ENCODE measurements at places on chromosomes 7 and 10. TPM values are rescaled to one million over a fixed set of nuclear protein-coding genes. Genes with fewer than 3 reads are reported as not detected.

DNA sequence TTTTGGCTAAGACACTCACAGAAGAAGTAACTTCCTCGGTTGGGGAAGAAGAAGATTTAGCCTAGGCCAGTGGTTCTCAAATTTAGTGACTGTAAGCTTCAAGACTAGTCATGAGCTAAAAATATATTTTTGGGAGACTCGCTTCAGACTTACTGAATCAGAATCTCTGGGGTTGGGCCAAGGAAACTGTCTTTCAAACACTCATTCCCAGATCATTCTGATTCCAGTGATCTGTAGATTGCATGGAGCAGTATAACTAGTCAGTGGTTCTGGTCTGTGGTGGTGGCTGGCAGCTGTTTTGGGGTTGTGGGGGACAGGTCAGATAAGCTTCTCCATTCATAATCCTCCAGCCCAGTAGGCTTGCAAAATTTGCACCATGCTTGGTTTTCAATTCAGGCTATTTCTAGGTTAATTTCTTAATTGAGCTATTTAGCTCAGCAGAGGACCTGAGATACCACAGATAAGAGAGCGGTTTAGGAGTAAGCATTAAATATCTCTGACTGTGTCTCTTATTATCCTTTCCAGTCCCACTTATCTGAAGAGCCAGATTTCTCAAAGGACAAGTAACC lies 3.8 kb upstream of the KAT6B start:
- peaks cover 31% of the 10 kb centered on the region for H3K4me1 ChIP-seq
- H3K4me3 ChIP-seq, result no peak overlapping the region
- no peaks in the 10 kb centered on the region for H3K27me3 ChIP-seq
- no peak for DNase-seq

GRCh38 chr10:19451356-19451755 lies 364.9 kb upstream of the PLXDC2 start:
- H3K36me3 ChIP-seq, result no peaks in the 10 kb centered on the region
- no peak overlapping the region for H3K27ac ChIP-seq
- no peak overlapping the region for H3K4me3 ChIP-seq
- H3K4me1 ChIP-seq, result no peaks in the 10 kb centered on the region
- DNase-seq, result no peak

DNA sequence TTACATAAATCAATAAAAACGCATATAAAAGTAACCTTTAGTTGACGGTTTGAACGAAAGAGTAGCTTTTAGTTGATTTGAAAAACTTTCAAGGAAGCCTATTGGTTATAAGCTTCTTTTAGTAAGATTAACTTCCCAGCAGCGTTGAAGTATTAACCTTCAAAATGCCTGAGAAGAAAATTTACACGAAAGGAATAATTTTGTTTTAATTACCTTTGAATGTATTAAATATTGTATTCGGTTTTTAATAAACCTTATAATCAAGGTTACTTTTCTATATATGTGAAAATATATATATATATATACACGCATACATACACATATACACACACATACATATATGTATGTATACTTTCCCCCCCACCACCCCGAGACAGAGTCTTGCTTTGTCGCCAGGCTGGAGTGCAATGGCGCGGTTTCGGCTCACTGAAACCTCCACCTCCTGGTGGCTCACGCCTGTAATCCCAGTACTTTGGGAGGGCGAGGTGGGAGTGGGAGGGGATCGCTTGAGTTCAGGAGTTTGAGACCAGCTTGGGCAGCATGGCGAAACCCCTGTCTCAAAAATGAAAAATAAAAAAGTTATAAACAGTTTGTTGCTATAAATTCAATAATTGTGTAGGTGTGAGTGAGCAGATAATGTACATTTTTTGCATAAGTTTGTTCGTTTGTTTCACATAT lies 57.6 kb upstream of the EZH2 start:
- H3K36me3 ChIP-seq, result no peaks in the 10 kb centered on the region
- peak overlapping the region; percentile 73 for H3K27ac ChIP-seq
- peak; percentile 76 for DNase-seq
- H3K4me1 ChIP-seq, result peaks cover 5% of the 10 kb centered on the region
- H3K27me3 ChIP-seq, result no peaks in the 10 kb centered on the region
- H3K4me3 ChIP-seq, result peak overlapping the region; percentile 63

- H3K36me3 ChIP-seq, result no peaks in the 10 kb centered on the region
- H3K4me3 ChIP-seq, result peak overlapping the region; percentile 75
- H3K27me3 ChIP-seq, result no peaks in the 10 kb centered on the region
- no peak for DNase-seq
Observed at GRCh38 chr7:106659166-106659962, 1.6 kb downstream of the CCDC71L start.

GRCh38 chr10:43308986-43309385 lies 42.1 kb upstream of the RASGEF1A start:
- no peaks in the 10 kb centered on the region for H3K36me3 ChIP-seq
- no peak overlapping the region for H3K4me3 ChIP-seq
- peaks cover 5% of the 10 kb centered on the region for H3K27me3 ChIP-seq
- H3K27ac ChIP-seq, result no peak overlapping the region

TMEM139 gene
- 0.69 TPM for total RNA-seq

- H3K4me3 ChIP-seq, result no peak overlapping the region
- no peaks in the 10 kb centered on the region for H3K27me3 ChIP-seq
- peak overlapping the region; percentile 1 for H3K27ac ChIP-seq
- no peaks in the 10 kb centered on the region for H3K36me3 ChIP-seq
Observed at GRCh38 chr7:129865093-129865924, 87.5 kb downstream of the UBE2H start.

ELAPOR2 gene
- total RNA-seq, result 35.8 TPM

- no peak overlapping the region for H3K27ac ChIP-seq
- H3K36me3 ChIP-seq, result no peaks in the 10 kb centered on the region
- H3K4me1 ChIP-seq, result no peaks in the 10 kb centered on the region
- no peak for DNase-seq
Observed at GRCh38 chr10:3950676-3951275, 165.8 kb upstream of the KLF6 start.

- no peak overlapping the region for H3K4me3 ChIP-seq
- no peak for DNase-seq
- H3K27me3 ChIP-seq, result no peaks in the 10 kb centered on the region
- no peaks in the 10 kb centered on the region for H3K36me3 ChIP-seq
- H3K4me1 ChIP-seq, result no peaks in the 10 kb centered on the region
- no peak overlapping the region for H3K27ac ChIP-seq
Observed at GRCh38 chr7:48847917-48848316, 76.4 kb upstream of the CDC14C start.

PTF1A gene
- not detected for total RNA-seq

HABP2 gene
- not detected for total RNA-seq
